ENCODE measurements at places on chromosomes 12 and 14. TPM values are rescaled to one million over a fixed set of nuclear protein-coding genes. Genes with fewer than 3 reads are reported as not detected.

Gene CMA1
- 0.80 TPM for total RNA-seq

- no peak for ATAC-seq
These were observed 408.9 kb downstream of the NAV3 start for GRCh38 chr12:78239544-78239943.

GRCh38 chr14:34710006-34710405 lies 4.4 kb downstream of the CFL2 start:
- no peak for ATAC-seq

Gene NACA
- total RNA-seq = 1,019 TPM

DNA sequence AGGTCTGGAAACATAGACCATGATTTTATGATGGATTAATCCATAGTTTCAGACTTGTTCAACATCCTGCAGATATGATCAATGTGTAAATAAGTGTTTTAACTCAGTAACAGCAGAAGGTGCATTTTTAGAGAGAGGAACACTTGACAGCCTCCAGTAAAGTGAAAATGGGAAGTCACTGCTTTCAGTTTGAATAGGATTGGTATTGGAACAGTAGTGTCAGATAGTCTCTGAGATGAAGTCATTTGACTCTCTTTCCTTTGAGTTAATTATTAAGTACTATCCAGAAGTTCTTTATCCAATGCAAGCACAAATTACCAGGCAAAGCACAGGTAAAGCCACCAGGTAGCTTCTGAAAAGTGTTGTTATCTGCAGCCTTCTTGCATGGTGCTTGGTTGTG lies 14.5 kb upstream of the NAV3 start:
- ATAC-seq = no peak

Gene TMEM233
- total RNA-seq = not detected

Gene TCL1B
- not detected for total RNA-seq

GRCh38 chr12:19490908-19491307 lies 51.6 kb downstream of the AEBP2 start:
- ATAC-seq = no peak

Gene GARIN6
- total RNA-seq = not detected

DNA sequence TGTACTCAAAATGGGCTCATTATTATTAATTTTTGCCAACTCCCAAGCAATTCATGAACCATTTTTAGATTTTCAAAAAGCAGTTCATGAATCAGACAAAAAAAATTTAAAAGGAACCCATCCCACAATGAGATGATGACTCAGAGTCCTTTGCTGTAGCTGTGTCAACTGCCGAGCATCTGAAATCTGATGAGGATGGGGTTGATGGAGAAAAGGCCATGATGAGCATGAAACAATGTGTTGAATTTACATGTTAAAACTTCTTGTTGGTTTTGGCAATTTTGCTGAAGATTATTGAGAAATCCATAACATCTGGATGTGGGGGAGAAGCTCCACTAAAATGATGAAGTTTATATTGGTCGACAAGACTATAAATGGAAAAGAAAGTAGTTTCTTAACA lies 378.0 kb downstream of the FOXG1 start:
- no peak for ATAC-seq

Gene RASSF9
- not detected for total RNA-seq

GRCh38 chr14:105944632-105945610 lies 418.5 kb downstream of the TMEM121 start:
- ATAC-seq = peak; percentile 94

Gene GYS2
- not detected for total RNA-seq

Gene KLHL33
- 0.11 TPM for total RNA-seq

- peak; percentile 13 for ATAC-seq
These were observed 52.5 kb downstream of the DUSP16 start for GRCh38 chr12:12510141-12510540.

GRCh38 chr12:101850199-101850598 lies 19.4 kb upstream of the GNPTAB start:
- peak; percentile 46 for ATAC-seq

- peak; percentile 93 for ATAC-seq
These were observed 16.3 kb downstream of the MARK3 start for GRCh38 chr14:103401223-103402214.

DNA sequence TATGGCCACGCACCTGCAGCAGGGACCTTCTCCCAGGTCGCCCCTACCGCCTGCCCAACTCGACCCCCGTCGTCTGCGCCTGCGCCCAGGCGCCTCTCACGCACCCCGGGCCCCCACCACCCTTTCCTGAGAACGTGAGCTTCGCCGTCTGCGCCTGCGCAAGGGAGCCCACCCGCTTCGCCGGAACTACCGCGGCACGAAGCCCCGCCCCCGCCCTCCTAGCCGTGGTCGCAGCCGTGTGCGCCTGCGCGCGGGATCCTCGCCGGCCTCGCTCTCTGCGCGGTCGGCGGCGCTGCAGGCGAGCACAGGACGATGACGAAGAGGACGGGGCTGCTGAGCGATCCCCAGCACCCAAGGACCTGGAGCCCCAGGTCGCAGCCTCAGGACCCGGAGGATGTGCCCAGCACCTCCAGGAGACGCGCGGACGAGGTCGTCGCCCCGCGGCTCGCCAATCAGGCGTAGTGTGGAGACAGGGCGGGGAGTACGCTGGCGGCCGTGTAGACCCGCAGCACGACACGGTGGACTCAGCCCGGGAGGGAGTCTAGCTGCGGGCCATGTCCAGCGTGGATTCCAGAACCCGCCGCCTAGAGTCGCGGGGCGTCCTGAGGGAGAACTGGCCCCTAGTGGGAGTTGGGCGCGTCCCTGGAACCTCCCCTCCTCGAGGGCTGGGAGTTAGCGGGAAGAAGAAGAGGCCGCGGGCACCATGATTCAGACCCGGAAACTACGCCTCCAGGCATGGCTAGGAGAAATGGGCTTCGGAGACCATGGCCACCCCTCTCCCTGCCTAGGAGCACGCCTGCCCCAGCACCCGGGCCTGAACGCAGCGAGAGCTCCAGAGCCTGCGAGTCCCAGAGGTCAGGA lies 1120.8 kb upstream of the TMEM132C start:
- peak; percentile 93 for ATAC-seq

Gene MGAT4C
- not detected for total RNA-seq

DNA sequence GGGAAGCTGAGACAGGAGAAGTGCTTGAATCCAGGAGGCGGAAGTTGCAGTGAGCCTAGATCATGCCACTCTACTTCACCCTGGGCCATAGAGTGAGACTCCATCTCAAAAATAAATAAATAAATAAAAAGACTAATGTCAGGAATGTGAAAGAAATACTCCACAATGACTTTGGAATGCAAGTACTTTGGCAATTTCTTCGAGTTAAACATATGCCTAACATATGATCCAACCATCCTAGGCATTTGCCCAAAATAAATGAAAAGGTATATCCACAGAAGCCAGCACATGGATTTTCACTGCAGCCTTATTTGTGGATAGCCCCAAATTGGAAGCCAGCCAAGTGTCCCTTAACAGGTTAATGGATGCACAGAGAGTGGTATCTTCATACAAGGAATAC lies 357.9 kb upstream of the TMEM132C start:
- no peak for ATAC-seq

Gene CCDC38
- 0.24 TPM for total RNA-seq

GRCh38 chr12:2689393-2689792 lies 105.4 kb upstream of the FKBP4 start:
- ATAC-seq = no peak

GRCh38 chr14:47959740-47960139 lies 284.3 kb upstream of the MDGA2 start:
- ATAC-seq = no peak

Gene MGP
- total RNA-seq = not detected

- no peak for ATAC-seq
These were observed 182.5 kb downstream of the GXYLT1 start for GRCh38 chr12:41962171-41962572.

GRCh38 chr12:25319233-25319984 lies 68.7 kb upstream of the KRAS start:
- ATAC-seq = no peak

- no peak for ATAC-seq
These were observed 351.6 kb upstream of the TBX3 start for GRCh38 chr12:115035535-115036107.

GRCh38 chr12:51388846-51389245 lies 2.4 kb downstream of the GALNT6 start:
- no peak for ATAC-seq

DNA sequence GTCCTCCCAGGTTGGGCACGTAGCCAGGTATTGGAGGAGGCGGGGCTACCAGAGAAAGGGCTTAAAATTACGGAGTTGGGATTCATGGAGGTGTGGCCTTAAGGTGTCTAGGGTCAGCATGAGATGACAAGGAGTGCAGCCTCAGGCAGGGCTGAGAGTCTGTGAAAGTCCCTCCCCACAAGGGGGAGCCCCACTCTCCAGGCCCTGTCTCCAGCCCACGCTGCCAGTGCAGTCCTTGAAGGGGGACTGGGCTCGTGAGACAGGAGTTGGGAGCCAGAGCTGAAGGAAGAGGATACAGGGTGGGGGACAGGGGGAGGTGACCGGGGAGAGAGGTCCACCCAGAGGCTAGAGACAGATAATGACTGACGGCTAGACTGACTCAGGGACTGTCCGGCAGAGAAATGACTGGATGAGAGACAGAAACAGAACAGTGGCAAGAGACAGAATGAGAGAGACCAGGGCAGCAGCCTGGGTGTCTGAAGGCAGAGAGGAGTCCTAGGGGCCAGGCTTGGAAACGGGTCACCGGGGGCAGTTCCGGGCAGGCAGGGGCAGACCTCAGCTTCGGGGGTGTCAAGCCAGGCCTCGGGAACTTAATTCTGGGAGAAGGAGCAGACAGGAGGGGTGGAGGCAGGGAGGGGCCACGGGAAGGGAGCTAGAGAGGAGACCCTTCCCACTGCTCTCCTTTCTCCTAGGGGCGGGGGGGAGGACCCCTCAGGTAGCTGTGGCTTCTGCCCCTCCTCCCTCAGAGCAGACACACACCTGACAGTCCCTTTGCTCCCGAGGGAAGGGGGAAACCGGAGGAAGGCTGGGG lies 970 bp downstream of the CDH24 start:
- peak; percentile 76 for ATAC-seq

Gene RD3L
- total RNA-seq = not detected

- ATAC-seq = no peak
These were observed 46.7 kb downstream of the RIN3 start for GRCh38 chr14:92560106-92560865.

DNA sequence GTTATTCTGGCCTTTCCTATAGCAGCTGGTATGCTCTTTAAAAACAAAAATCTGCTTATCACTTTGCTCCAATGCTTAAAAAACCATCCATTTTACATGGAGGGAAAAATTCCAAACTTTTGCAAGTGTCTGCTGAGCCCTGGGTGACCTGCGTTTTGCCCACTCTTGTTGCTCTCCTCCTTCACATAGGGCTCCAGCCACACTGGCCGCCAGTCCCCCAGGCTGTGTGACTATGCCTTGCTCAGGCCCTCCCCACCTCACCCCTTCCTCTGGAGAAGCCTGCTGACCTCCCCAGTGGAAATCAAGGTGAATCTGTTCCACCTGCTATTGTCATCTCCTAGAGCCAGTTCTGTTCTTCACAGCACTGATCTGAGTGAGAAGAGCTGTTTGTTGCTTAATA lies 126.9 kb downstream of the SLC25A47 start:
- no peak for ATAC-seq

DNA sequence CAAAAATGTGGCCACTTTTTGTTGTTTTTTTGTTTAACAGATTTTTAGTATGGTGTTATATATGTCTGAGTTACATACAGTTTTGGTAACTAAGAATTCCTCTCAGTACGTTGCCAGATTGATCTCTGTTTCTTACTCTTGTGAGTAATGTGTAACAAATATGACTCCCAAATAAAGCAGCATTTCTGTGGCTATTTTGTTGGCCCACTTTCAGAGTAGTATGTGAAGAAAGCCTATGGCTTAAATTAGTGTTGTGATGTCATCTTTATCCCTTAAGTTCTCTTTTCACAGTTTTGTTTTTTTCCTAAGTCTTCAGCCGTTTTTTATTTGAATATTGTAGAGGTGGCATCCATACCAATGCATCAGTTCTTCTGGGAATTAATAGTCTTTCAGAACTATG lies 10.7 kb downstream of the PCNX4 start:
- ATAC-seq = no peak

Gene KLRG1
- total RNA-seq = 3.0 TPM

- ATAC-seq = no peak
These were observed 89.8 kb downstream of the RERG start for GRCh38 chr12:15131431-15131830.

DNA sequence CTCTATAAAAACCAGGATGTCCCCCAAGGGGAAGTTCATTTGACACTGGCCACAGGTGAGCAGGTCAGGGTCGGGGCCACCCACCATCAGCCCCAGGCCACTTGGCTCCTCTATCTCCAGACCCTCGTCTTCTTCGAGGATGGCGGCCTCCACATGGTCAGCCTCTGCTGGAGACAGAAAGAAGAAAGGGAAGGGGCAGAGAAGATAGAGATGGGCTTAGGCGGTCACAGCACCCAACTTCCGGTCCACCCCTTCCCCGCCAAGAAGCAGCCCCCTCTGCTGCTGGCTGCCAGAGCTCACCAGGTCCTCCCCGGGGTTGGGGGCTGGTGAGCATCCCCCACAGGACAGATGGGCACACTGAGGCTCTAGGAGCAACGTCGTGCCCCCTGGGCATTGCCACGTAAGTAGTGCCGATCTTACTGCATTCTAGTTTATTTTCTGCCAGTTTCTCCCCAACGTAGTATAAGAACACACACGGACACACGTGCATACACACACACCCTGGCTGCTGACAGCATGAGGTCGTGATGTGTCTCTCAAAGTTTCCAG lies 14.2 kb downstream of the BCL11B start:
- no peak for ATAC-seq

DNA sequence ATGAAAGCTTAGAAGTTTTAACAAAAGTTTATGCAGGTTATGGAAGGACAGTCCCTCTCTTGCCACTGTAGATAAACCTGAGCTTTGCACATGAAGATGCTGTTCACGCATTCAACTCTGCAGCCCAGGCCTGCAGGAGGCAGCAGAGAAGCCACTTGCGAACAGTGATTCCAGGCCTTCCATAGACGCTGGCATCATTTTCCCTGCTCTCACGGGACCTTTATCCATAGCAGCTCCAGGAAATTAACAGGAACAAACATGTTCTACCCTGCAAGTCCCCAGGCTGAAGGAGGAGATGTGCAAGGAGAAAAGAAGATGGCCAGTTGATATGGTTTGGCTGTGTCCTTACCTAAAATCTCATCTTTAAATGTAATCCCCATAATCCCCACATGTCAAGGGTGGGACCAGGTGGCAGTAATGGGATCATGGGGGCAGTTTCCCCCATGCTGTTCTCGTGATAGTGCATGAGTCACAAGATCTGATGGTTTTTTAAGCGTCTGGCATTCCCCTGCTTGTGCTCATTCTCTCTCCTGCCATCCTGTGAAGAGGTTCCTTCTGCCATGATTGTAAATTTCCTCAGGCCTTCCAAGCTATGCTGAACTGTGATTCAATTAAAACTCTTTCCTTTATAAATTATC lies 2.0 kb downstream of the ERP27 start:
- ATAC-seq = no peak

DNA sequence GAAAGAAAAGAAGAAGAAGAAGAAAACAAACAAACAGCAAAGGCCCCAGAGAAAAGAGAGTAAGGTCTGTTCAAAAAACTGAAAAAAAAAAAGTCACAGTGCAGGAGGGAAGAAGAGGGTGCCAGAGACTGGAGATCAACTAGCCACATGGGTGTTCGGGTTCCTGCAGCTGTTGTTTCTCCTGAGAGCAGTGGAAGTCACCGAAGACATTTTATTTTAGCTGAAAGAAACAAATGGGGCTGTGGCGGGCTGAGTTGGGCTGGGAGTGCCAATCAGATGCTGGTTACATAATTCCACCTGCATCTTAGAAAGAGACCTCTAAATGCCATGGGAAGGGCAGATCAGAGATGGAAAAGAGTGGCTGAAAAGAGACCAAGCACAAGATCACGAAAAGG lies 33.9 kb downstream of the ACTN1 start:
- ATAC-seq = no peak

Data from activated T-helper 17 cell treated with anti-CD3 and anti-CD28 coated beads, Interleukin-2, amount 50 U/mL, for 72 hours (primary cell).